ENCODE measurements at places on chromosomes 1 and 21.

GRCh38 chr1:159429074-159429861 is 2.7 kb upstream of the OR10J4 start:
- DNase-seq = no peak

DNA sequence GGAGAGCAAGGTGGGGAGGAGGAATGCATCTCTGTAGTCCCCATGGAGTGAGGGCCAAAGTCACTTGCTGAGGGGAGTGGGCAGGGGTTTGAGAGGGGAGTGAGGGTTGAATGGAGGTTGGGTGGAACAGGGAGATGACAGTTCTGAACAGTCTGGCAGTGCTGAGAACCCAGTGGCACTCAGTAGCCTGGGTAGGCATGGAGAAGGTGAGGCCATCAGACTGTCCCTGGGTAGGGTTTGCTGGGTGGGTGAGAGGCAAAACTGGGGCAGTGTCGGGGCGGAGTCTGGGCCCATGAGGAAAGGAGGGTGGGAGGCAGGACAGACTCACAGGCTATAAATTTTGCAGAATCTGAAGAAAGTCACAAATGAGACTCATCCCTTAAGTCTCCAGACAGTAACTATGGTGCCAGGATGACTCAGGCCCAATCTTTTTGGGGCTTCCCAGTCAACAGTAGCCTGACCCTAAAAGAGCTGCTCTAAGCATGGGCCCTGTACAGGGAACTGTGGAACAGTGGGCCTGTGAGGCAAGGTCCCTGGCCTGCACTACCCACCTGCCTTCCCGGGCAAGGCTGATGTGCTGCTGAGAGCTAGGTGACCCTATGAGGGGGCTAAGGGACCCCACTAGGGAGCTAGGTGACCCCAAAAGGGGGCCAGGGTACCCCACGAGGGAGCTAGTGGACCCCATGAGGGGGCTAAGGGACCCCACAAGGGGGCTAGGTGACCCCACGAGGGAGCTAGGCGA is 51.0 kb upstream of the DMRTB1 start:
- DNase-seq = no peak

DNA sequence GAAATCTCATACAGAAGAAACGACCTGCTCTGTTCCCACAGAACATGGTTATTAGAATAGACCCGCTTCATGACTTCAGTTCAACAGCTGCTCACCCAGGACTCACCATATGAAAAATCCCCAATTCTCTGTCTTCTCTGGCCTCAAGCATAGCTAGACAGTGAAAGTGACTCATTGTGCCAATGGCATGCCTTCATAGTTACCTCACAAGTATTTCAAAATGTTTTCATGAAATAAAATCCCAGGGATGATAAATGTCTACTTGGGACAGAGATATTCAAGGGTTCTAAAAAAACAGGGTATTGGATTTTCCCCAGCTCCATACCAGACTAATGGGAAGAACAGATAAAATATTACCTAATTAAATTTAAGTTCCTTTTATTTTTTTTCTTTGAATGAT is 82.3 kb downstream of the NOTCH2 start:
- no peak for DNase-seq

- no peak for DNase-seq
These were observed 20.1 kb upstream of the CLCA1 start for GRCh38 chr1:86448670-86449069.

GRCh38 chr1:43766818-43767525 is 59.6 kb downstream of the ST3GAL3 start:
- no peak for DNase-seq

GRCh38 chr1:10909697-10910680 is 102.5 kb upstream of the TARDBP start:
- peak; percentile 43 for DNase-seq

DNA sequence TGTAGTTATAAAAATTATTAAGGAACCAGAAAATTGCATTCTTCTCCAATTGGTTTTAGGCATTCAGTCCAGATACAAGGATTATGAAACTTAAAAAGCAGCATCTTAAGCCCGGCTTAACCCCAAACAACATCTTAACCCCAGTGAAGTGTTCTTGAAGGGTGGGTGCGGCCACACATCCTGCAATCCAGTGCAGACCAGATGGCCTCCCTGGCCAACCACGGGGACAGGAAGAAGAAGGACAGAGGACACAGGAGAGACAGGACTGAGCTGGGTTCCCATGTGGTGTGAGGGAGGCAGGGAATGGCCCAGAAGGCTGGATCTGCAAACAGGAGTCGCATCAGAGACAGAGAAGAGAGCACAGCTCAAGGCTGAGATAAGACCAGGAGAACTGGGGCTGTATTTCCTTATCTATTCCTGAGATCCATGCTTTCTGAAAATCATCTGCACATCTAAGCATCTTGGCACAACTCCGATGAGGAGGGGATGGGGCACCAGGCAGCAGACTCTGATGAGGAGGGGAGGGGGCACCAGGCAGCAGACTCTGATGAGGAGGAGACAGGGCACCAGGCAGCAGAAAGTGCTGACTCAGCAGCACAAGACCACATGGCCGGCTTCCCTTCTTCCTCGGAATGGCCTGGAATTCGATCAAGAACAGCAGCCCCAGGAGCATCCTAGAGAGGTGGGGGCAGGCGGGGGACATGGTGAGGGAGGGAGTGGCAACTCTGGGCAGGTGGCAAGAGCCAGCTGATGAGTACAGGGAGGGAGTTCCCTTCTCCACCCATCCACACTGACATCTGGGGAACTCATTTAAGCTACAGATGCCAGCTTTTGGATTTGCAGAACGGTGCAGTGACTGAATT is 26.6 kb downstream of the ABCG1 start:
- DNase-seq = peak; percentile 21

DNA sequence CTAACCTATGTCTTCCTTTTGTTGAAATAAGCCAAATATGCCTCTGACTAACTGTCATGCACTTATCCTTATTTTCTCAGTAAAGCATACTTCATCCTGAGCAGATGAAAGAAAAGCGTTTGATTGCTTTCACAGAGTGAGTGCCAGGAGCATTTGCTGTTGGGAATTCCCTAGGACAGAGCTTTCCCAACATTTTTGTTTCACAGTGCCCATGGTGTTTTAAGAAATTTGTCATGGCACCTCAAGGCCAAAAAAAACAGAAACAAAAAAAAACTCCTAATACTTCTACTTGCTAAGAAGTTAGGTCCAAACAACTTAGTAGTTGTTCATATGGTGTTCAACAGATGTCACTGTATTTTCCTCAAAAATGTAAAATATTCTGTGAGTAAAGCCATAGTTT is 120.8 kb upstream of the BMP8A start:
- no peak for DNase-seq

DNA sequence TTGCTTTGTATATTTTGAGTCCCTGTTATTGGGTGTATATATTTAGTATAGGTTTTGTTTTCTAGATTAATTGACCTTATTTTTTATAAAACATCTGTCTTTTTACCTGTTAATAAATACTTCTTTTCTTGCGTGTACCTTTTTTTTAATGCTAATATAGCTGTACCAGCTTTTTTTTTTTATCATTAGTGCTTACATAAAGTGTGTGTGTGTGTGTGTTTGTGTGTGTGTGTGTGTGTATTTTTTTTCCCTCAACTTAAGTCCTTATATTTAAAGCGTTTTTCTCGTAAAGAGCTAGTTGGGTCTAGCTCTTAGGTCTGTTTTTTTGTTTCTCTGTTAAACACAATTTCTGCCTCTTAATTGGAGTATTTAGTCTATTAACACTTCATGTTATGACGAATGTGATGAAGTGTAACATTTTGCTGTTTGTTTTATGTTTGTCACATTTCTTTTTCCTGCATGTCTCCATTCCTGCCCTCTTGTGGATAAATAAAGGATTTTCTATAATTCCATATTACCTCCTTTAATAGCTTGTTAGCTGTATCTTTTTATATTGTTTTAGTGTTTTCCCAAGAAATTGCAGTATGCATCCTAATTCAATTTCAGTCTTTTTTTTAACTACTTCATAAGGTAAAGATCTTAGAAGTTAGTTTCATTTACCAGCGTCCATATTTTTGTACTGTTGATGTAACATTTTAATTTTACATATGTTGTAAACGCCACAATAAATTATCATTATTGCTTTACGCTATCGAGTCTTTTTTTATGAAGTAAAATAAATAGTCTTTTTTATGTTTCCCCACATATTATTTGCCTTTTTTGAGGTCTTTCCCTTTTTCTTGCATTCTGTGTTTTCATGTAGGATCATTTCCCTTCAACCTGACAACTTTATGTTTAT is 4.3 kb downstream of the PRMT2 start:
- peak; percentile 17 for DNase-seq
